Activated effector memory CD4-positive, alpha-beta T cell treated with anti-CD3 and anti-CD28 coated beads, Interleukin-2, amount 50 U/mL, for 16 hours (primary cell): ENCODE measurements at places on chromosomes 11 and 22.

DNA sequence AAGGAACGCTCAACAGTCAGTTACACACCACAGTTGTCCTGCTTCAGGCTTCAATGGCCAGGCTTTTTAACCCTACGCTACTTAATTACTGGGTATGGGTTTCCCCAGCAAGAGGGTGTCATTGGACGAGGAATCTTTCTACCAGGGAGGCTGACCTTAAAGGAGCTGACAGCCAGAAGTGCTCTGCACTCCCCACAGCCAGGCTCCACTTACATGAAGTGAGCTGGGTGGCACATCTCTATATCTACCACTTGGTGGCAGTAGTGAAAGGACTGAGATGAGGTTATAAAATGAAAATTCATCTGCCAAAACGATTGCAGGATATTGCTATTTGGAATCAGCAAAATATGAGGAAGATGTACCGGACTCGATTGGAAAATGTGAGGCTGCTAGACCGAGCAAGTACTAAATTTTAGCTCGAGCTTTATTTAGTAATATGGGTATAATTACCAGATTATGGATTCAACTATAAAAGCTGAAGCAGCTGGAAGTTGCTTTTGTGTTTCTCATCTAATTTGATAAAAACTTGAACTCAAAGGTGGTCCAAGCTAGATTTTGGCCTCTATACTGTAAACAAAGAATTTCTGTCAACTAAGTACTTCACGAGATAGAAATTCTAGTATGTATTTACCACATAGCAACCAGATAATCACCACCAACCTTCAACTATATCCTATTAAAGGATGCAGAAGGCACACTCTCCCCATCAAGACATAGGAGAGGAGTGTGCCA lies 53.9 kb upstream of the CEP126 start:
- no peak for DNase-seq

- DNase-seq: no peak
These were observed 13.7 kb upstream of the SCGB2A2 start for GRCh38 chr11:62256281-62256680.

DNA sequence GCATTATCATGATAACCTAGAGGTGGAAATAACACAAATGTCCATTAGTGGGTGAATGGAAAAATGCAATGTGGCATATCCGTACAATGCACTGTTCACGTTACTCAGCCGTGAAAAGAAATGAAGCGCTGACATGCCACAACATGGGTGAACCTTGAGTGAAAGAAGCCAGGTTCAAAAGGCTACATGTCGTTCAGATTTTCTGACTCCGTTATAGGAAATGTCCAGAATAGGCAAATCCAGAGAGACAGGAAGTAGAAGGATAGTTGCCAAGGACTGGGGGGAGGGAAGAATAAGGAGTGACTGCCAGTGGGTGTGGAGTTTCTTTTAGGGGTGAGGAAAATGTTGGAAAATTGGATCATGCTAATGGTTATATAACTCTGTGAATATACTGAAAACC lies 133.8 kb downstream of the ATXN10 start:
- DNase-seq: no peak

DNA sequence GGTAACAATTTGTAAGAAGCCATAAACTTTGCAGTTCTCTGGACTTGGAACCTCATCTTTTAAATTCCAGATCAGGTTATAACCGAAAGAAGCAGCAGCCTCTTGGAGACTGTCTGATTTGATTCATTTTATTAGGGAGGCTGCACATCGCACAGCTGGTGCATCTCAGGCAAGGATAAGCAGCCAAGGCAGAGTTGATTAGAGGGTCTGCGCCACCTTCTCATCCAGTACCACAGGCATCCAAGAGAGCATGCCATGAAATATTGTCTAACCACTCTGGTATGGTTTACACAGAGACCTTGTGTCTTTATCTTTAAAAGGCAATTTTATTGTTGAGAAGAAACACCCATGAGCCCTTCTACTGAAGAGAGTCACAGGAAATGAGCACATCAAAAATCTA lies 16.2 kb upstream of the CWF19L2 start:
- no peak for DNase-seq

DNA sequence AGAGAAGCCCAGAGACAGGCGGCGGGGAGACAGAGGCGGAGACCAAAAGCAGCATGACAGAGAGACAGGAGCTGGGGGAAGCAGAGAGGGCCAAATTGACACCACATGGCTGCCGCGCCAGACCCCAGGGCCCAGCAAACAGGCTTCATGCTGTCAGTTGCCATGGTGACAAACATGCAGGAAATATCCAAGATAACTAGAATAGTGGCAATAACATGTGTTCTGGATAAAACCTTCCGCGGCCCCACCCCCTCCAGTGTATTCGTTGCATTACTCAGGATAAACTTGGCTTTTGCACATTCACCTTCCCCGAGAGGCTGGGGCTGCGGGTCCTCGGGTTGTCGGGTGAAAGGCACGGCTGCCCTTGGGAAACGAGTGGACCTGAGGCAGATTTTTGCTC lies 49.9 kb upstream of the CDON start:
- no peak for DNase-seq

DNA sequence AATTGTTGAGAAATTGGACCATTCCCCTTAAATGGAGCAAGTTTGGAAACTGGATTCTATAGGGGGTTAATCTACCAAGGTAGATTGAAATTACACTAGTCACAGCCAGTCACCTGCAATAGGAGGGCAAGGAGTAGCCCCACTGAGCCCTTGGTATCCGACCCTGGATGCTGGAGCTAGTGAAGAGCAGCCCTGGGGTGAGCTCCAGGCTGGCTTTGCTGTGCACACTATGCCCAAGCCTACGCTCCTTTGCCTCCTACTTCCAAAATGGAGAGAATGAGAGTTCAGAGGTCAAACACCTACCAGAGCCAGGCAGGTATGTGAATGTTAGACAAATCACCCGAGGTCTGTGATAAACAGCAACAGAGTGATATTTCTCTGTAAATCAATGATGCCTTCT lies 23.7 kb downstream of the SNU13 start:
- peak; percentile 34 for DNase-seq

- DNase-seq: no peak
These were observed 33.1 kb upstream of the MRGPRX1 start for GRCh38 chr11:18972336-18972735.

DNA sequence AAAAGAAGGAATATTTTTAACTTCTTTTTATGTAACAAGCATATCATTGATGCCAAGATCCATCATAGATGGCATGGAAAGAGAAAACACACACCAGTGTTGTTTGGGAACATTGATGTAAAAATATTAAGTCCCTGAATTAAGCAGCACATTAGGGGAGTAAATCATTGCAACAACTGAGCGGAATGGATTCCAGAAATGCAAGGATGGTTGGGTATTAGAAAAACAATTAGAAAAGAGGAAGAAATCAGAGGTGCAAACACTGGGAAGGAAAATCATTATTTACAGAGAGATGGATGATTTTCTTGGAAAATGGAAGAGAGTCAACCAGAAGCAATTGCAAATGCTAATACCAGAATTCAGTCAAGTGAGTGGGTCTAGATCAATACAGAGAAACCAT lies 8.1 kb downstream of the SMIM38 start:
- DNase-seq: no peak

- no peak for DNase-seq
These were observed 14.3 kb upstream of the SYVN1 start for GRCh38 chr11:65148657-65149056.

GRCh38 chr11:90646706-90647105 lies 423.9 kb upstream of the CHORDC1 start:
- no peak for DNase-seq

DNA sequence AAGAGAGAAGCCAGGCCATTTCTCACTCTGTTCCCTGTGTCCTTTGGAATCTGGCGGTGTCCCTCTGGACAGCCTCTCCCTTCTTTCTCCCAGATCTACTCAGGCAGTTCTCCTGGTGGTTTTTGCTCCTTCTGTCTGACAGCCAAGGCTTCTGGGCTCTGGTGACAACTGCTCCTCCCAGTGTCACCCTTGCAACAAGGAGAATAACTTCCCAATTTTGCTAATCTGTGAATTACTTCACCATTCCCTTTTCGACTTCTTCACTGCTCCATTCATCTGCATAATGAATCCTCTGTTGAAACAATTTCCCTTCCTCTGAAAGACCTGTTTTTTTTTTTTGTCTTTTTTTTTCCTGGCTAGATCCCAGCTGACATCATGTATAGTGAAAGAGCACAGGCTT lies 56.3 kb upstream of the PDE3B start:
- DNase-seq: no peak

GRCh38 chr11:69394234-69394868 lies 87.1 kb upstream of the LINC01488 start:
- no peak for DNase-seq
